ENCODE measurements at places on chromosomes 16 and 17.

DNA sequence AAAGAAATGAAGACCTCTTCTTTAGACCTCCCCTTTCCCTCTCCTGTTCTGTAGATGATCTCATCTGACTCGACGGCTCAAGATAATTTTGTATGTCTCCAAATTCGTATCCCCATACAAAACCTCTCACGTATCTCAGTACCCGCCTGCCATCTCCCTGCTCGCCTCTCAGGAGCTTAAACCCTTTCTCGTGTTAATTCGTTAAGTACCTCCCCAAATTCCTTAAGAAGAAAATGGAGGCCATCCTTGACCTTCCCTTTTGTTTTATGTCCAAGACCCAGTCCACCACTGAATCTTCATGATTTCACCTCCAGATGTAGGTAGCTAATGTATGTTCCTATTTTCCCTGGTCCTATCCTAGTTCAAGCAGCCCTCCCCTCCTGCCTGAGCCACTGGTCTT, 41.6 kb downstream of the OR3A1 start:
- DNase-seq, result no peak

- no peak for DNase-seq
These were observed 25.8 kb downstream of the ADCY9 start for GRCh38 chr16:4090351-4090851.

DNA sequence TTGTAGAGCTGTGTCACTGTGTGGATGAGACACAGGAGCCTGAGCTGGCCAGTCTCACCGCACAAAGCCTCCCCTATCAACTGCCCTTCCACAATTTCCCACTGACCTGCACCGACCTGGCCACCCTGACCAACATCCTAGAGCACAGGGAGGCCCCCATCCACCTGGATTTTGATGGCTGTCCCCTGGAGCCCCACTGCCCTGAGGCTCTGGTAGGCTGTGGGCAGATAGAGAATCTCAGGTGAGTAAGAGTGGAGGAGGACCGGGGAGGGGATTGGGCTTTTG, 37.4 kb downstream of the NLRC5 start:
- no peak for DNase-seq

- no peak for DNase-seq
These were observed 4.6 kb downstream of the CNTD1 start for GRCh38 chr17:42803074-42803883.

DNA sequence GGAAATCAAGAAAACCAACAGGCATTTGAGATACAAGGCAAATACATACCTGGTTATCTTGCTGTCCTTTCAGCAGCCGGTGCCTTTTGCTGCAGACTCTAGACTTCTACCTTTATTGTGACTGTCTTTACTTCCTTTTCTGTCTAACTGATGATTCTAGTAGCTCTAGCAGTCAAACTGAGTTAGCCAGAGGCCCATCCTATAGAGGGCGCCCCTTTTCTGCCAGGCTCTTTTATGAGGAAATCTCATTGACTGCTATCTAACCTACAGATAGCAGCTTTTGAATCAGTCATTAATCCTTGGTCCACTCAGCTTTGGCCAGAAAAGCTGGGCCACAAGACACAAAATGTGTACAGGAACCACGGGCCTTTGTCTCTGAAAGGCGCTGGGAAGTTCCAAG, 87.5 kb upstream of the WSB1 start:
- DNase-seq, result no peak

DNA sequence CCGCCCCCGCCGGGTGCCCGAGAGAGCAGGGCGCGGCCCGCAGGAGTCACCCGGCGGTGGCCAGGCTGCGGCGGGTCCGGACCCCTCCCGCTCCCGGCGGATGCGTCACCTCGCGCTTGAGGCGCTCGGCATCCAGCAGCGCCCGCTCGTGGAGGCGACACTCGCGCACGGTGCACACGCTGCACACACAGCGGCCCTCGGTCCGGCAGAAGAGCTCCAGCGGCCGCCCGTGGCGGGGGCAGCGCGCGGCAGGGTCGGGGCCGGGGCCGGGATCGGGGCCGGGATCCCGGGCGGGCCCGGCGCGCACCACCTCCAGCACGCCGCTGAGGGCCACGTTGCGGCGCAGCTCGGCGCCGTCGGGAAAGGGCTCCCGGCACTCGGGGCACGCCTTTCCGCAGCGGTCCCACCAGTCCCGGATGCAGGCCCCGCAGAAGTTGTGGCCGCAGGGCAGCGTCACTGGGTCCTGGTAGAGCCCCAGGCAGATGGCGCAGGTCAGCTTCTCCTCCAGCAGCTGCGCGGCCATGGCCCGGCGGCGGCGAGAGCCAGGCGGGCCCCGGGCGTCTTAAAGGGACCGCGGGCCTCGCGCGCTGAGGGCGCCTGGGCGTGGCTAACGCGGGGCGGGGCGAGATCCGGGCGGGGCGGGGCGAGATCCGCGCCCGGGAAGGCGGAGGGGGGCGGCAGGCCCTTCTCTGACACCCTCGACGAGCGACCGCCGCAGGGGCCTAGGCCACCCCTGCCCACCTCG, at the start of gene TRIM65:
TRIM65 (minus strand) TSS at position 537 of the 745 bp plus-strand sequence; CDS start at position 523, 14 bp downstream.
- DNase-seq, result peak; percentile 89

- no peak for DNase-seq
These were observed 76.8 kb downstream of the SEC14L1 start for GRCh38 chr17:77217566-77217965.

DNA sequence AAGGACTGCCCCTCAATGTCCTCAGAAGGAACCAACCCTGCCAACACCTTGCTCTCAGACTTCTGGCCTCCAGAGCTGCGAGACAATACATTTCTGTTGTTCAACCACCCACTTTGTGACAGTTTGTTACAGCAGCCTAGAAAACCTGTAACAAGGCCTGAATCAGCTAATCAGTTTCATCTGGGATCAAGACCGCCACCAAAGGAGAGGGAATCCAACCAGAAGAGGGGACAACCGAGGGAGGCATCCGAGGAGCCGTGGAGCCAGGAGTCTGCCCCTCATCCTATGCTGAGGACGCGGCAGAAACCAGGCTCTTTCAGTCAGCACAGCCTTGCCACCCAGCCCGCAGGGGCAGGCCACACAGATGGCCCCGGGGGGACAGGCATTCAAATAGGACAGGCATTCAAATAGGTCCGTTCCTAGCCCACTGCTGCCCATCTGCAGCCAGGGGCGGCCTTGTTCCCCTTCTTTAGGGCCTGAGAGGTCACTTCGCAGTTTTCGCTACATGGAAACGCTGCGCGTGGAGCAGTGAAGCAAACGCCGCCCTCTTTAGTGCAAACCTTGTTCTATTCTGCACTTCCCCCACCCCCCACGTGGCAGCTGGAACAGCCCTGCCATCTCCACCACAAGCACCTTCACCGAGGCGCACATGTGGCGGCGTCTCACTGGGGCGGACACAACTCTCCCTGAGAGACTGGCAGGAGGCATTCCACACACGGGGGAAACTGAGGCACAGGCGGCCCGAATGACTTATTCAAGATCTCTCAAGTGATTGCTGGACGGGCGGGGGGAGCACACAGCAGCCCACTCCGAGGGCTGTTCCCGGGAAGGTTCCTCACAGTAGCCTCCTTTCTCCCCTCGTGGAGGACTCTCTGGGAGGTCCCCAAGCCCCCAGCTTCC, 26.7 kb downstream of the FA2H start:
- no peak for DNase-seq

GRCh38 chr17:3547628-3548027, 10.0 kb downstream of the TRPV3 start:
- DNase-seq, result no peak

DNA sequence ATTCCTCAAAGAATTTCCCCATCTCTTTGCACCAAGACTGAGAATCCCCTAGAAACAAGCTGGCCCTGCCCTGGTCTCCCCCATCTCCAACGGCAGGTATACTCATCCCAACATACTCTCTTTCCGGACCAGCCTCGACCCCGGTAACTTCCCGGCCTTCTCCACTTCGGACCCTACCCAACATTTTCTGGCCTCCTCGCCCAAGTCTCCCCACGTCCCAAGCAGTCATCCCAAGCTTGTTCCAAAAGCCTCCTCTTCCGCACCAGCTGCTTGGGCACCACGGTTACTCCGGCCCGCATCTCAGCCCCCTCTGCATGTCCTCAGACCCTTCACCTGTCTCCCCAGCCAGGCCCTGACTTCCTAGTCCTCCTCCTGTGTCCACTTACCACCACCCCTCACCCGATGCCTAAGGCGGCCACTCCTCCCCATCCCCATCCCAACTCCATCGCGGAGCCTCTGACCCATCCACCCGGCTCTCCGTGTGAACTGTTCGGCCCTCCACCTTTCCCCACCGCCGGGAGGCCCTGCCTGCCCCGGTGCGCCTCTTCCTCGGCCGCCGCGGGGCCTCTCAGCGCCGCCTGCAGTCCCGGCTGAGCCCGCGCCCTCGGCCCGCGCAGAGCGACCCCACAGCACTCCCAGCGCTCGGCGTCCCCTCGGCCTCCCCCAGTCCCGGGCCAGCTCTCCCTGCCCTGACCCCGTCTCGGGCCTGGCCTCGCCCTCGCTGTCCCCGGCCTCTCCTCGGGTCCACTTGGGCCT, 994 bp downstream of the PITPNA start:
- no peak for DNase-seq

GRCh38 chr17:76034428-76035350, 7.6 kb upstream of the EVPL start:
- DNase-seq, result no peak

DNA sequence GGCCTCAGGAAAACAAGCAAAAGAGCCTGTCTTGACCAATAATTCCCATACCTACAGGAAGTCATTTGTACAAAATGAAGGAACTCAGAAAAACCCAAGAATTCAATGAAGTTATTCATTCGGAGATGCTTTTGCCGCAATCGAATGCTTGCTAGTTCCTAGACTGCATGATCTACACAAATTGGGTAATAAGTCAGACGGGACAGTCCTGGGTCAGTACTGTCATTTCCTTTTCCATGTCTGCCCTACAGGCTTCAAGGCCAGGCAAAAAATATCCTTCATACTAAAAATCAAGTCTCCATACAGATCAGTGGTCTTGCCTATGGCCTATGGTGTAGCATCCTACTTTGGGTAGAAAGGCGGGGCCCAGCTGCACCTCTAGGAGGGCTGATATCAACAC, 71.4 kb downstream of the CFDP1 start:
- no peak for DNase-seq

DNA sequence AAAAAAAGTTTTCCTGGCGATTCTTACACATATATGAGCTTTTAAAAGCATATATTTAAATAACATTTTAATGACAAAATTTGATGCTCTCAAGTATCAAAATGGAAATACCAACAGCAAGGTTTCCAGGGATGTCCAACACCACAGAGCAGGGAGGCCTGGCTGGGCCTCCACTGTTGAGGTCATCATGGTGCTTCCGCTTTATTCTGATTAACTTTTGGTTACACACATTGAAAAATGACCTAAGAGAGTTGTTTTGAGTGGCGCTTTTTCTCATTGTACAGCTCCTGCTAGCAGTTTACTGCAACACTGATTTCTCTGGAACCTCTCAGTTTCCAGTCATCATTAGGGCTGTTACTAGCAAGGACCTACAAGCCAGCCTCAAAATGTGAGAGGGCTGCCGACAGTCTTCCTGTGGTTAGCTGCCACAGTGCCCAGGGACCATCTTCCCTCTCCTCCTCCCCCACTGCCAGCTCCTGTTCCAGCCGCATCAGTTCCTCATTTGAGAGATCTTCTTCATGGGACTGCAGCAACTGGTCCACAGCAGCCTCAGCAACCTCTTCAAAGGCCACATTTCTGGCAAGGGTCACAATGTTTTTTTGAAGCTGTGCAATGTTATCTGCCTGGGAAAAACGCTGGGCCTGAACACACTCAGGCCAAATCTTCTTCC, 21.3 kb downstream of the DEF8 start:
- DNase-seq, result no peak

DNA sequence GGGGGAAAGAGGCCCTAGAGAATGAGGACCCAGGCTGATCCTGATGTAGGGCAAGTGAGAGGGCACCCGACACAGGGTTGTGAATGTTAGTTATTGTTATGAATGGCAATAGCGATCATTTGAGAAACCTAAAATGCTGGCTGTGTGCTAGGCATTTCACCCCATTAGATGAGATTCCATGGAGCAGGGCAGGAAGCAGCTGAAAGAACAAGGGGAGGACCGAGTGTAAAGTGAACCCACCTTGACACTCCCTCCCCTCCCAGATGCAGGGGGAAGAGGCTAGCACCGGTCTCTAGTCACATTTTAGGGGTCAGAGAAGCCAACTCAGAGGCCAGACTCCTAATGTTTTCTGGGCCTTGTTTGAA, 553 bp upstream of the CORO6 start:
- no peak for DNase-seq
